Glomerular endothelial cell (primary cell): ENCODE measurements at places on chromosomes 3 and 15.

GRCh38 chr15:90083954-90084607 lies 18.2 kb downstream of the IDH2 start:
- no peak for DNase-seq

- no peak for DNase-seq
Measured at GRCh38 chr3:121748680-121749275, 763 bp downstream of the GOLGB1 start.

- no peak for DNase-seq
Measured at GRCh38 chr15:66387163-66388042, 691 bp downstream of the MAP2K1 start.

DNA sequence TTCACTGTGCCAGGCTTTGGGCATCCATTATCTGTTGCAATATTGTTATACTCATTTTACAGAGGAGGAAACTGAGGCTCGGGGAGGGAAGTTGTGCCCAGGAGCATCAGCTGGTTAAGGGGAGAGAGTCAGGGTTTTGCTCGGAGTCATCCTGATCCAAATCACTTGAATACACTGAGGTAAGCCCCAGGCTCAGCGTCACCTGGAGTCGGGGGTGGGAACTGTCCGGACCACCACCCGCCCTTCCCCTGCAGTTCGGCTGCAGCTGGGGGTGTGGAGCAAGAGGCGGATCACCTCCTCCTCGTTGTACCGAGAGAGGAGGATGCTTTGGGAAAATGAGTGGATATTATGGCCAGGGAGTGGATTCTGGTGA lies 646 bp downstream of the HRH1 start:
- no peak for DNase-seq

DNA sequence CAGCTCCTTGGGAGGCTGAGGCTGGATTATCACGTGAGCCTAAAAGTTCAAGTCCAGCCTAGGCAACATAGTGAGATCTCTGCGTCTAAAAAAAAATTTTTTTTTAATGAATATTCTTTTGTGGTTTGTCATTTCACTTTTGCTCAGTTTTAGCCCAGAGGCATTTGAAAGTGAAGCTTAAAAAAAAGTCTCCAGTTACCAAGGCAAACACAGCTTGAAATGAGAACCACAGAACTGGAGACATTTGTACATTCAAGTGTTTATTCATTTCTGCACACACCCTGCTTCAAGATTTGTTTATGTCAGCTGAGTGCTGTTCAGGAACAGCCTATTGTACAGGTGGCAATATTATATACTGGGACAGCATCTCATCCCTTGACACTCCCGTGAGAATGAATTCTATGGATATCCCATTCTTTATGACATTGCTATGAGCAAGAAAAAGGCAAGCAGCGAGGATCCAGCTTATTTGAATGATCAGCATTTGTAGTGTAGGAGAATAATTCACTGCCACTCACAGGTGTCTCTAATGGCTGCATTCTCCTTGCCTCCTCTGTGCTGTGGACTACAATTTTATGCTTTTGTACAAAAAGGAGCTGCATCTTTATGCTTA lies 444.8 kb upstream of the GRM7 start:
- no peak for DNase-seq

DNA sequence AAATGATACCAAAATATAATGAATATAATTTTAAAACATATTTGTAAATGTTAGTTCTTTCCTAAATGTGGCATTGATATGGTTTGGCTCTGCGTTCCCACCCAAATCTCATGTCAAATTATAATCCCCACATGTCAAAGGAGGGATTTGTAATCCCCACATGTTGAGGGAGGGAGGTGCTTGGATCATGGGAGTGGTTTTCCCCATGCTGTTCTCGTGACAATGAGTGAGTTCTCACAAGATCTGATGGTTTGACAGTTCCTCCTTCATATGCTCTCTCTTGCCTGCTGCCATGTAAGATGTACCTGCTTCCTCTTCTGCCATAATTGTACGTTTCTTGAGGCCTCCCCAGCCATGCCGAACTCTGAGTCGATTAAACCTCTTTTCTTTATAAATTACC lies 12.0 kb downstream of the CGGBP1 start:
- no peak for DNase-seq

- DNase-seq: no peak
Measured at GRCh38 chr3:66642019-66642418, 141.2 kb upstream of the LRIG1 start.
